Activated CD4-positive, CD25-positive, alpha-beta regulatory T cell (primary cell): ENCODE measurements at places on chromosomes 12 and 14.

DNA sequence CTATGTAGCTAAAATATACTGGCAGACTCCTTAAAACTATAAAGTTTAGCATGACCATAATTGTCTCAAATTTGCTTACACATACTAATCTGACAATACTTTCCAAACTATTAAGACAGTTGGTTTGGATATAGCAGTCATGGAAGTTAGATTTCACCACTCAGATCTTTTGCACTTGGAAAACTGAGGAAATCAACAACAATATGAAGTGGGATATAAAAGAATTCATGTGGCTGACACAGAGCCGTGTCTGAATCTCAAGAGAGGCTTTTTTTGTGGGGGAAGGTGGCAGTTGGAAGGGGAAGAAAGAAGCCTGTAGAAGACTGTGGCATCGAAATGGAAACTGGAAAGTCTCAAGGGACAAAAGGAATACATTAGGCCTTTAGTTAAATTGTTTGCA is 166.6 kb upstream of the FLRT2 start:
- DNase-seq, result no peak

- DNase-seq, result no peak
Observed at GRCh38 chr12:32446316-32447119, 47.2 kb downstream of the FGD4 start.

DNA sequence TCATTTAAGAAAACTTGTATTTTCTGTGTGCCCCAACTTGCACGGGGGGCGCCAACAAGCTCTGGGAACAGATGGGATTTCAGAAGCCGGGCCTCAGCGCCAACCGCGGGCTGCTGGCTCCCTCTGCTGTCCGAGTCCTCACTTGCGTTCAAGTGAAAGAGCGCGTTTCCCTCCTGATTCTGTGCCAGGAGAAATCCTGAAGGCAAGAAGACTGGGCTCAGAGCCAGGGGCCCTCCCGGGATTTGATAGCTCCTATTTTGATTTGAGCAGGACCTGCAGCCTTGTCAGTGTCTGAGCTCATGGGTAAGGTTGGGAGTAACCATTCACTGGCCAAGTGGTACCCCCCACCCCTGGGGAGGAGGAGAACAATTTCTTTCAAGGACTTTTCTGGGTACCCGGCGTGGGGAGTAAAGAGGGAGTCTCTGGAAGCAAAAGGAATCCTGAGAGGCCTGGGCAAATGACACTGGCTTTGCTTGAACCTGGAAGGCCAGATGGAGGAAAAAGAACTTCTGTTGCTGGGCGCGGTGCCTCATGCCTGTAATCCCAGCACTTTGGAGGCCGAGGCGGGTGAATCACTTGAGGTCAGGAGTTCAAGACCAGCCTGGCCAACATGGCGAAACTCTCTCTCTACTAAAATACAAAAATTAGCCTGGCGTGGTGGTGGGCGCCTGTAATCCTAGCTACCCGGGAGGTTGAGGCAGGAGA is 179.0 kb upstream of the RGS6 start:
- peak; percentile 43 for DNase-seq

DNA sequence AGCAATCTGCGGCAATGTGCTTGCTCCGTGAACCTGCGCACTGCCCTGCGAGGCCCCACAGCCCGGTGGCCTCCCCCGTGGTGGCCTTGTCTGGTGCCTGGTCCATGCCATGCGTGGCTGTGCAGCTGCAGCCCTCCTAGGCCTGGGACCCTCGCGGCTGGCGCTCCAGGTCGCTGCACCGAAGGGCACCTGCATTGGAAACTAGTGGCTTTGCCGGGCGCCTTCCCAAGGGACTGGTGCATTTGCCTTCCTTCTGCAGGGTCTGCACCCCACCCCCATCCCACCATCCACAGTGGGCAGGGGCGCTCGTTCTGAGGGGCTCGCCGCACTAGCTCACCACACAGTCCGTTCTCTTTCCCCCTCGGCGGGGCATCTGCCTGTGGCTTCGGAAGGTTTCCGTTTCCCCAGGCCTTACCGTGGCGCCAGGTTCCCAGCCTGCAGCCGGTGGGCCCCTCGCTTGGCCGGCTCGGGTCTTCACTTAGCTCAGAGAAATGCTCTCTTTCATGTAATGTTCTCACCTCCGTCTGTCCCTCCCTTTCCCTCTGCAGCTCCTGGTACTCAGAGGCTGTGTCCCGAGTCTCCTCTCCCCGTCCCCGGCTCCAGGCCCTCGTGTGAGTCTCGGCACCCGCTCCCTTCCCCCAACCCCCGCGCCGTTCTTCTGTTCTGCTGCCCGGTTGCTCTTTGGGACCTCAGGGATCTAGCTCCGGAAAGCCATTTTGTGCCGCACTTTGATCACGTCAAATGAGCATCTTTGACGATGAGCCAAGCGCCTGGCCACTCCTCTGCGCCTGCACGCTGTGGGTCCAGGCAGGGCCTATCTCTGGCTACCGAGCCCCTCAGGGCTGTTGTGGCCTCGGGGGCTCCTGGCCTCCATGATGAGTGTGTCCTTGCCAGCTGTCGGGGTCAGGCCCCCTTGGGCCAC is 31.9 kb downstream of the JAG2 start:
- no peak for DNase-seq

DNA sequence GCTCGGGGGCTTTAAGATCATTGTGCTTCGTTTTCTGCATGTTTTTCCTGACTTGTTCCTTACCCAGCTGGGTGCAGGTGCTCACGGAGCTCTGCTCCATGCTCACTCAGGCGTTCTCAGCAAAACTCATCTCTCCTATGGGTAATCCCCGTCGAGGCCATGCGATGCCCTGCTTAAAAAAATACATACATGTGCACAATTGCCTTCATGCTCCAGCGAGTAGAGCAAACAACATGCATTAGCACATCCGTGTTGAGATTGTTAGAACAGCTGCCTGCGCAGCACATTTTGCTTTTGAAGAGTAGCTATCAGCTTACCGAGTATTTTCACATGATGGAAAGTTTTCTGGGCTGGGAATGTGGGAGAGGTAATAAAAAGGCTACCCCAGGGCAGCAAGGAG is 16.2 kb downstream of the AACS start:
- DNase-seq, result no peak

GRCh38 chr14:25626986-25627385 is 577.0 kb upstream of the STXBP6 start:
- no peak for DNase-seq

GRCh38 chr14:65940056-65940735 is 527.7 kb downstream of the FUT8 start:
- DNase-seq, result no peak

GRCh38 chr12:107635139-107635538 is 50.5 kb upstream of the PWP1 start:
- DNase-seq, result no peak

DNA sequence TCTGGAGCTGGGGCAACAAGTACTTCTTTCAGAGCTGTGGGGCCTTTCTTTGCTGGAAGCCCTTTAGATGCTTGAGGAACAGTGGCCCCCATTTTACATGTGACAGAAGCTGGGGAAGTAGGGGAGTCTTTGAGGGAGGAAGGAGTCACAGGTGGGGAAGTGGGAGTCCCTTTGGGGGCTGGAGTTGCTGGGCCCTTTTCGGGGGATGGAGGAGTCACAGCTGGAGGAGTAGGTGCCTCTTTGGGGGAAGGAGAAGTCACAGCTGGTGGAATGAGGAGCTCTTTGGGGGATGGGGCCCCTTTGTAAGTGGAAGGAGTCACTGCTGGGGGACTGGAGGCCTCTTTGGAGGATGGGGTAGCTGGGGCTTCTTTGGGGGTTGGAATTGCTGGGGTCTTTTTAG is 8.6 kb downstream of the NACA start:
- DNase-seq, result no peak

- no peak for DNase-seq
Observed at GRCh38 chr14:78902010-78902623, 731.9 kb downstream of the NRXN3 start.

DNA sequence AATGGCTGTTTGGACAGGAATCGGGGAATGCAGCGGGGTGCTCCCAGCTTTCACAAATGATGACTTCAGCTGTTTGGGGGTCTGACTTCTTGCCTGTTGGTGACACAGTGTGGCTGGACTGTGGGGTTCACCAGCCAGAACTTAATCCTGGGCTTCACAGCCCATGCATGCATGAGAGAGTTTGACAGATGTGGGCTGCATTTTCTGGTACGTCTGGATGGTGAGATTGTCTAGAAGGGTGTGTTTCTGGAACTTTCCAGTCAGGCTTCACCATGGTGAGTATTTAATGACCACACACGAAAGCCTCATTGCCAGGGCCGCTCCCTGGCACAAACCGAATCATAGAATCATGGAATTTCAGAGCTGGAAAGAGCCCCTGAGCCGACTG is 29.6 kb downstream of the CHST11 start:
- DNase-seq, result no peak

GRCh38 chr12:65761301-65761700 is 63.0 kb upstream of the HMGA2 start:
- DNase-seq, result no peak

DNA sequence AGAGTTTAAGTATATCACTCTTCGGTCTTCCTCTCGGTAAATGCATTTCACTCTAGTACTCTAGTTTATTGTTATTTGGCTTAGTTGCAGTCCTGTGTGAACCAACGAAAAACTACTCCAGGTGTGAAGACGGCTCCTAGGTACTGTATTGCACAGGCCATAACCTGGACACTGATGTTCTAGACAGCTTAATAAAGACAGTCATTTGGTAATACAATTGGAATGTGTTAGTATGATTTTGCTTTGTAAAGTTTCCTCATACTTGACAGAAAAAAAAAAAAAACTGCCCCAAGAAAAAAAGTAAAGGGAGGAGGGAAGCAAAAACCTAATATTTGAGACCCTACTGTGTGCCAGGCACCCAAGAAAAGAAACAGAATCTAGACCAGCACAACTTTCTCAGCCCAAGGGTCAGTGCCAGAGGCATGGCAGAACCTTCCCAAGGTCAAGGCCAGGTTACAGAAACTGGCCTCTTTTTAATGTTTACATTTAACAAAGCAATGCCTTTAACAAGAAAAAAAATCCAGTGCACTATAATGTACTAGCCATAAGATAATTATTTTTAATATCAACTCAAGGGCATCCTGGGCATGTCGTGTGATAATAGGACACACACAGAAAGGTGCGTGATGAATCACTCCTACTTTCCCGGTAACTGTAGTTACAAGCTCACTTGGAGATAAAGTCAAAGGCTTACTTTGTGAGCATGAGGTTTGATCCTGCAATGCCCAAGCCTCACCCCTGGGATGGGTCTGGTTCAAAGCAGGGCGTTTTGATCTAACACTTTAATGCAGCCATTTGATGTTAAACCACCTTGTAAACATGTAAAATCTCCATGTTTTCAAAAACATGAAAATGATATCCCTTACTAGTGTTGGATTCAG is 110.6 kb downstream of the BMP4 start:
- no peak for DNase-seq

GRCh38 chr14:29810682-29811081 is 117.0 kb downstream of the PRKD1 start:
- DNase-seq, result no peak

DNA sequence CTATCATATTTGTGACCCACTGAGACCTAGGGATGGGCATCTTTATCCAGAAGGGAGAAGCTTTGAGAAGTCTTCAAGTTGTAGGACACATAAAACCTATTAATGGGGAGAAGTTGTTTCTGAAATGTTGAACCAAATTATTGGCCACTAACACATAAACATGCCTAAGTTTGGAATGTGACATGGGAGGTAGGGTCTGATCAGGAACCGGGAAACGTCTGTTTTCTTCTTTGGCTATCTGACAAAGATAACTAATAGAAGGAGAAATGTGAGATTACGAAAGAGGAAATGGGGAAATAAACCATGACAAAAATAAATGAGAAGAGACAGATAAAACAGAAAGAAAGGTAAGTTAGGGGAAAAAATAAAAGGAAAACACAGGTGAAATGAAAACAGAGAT is 425.2 kb downstream of the EGLN3 start:
- no peak for DNase-seq

- DNase-seq, result no peak
Observed at GRCh38 chr14:53110096-53110495, 43.0 kb downstream of the DDHD1 start.

DNA sequence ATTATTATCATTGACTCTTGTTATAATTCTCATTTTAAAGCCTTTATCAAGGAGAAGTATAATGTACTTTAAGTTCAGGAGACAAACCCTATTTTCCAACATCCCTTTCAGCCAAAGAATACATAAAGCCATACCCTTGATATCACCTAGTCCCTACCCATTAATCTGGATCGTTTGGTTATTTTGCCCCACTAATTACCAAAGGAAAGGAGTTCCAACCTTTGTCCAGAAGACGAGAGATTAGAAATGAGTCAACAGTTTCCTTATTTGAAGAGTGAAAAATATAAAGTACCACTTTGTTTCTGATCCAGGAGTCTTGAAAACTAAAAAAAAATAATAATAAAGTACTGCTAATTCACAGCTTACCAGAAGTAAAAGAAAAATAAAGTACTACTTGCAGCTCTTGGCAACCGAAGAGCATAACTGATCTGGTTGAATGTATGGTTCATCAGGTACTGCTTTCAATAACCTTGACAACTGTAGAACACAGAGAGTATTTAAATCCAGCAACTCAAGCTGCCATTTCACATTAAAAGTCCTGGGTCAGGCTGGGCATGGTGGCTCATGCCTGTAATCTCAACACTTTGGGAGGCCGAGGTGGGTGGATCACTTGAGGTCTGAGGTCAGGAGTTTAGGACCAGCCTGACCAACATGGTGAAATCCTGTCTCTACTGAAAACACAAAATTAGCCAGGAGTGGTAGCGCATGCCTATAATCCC is 33.7 kb downstream of the LIMA1 start:
- no peak for DNase-seq

DNA sequence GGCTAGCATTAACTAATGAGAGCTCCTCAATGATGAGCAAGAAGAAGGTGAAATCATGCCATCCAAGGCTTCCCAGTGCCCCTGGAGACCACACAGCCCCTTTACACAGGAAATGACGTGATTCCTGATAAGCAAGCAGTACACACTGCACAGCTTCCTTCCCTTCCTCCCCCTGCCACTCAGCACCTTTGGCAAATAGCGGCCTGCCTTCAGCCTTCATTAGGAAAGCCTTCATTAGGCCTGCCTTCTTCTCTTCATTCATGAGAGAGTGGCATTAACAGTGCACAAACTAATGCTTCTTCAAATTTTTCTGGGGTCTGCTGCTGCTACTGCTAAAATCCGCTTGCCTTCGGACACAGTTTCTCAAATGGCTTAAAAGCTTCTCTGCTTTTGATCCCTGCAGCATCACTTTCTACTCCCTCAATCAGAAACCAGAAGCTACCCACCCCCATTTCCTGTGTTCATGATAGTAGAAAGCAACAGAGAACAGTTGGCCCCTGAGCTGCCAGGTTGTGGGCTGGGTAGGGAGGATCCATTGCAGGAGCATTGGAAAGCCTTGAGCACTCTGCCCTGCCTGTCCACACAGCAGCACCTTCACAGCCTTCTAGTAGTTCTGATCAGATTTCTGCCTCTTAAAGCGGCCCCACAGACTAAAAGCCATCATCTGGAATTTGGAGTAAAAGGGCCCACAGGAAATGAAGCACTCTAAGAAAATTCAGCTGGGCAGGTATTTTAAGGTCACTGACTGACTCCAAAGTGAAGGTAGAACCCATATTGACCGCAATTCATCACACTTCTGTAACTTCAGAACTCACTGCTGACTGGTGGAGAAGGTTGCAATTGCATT is 103.8 kb upstream of the ETV6 start:
- no peak for DNase-seq
